CD4-positive, alpha-beta T cell treated with Interferon alpha-2 for 1 hour (primary cell): ENCODE measurements at places on chromosomes 16 and 17.

DNA sequence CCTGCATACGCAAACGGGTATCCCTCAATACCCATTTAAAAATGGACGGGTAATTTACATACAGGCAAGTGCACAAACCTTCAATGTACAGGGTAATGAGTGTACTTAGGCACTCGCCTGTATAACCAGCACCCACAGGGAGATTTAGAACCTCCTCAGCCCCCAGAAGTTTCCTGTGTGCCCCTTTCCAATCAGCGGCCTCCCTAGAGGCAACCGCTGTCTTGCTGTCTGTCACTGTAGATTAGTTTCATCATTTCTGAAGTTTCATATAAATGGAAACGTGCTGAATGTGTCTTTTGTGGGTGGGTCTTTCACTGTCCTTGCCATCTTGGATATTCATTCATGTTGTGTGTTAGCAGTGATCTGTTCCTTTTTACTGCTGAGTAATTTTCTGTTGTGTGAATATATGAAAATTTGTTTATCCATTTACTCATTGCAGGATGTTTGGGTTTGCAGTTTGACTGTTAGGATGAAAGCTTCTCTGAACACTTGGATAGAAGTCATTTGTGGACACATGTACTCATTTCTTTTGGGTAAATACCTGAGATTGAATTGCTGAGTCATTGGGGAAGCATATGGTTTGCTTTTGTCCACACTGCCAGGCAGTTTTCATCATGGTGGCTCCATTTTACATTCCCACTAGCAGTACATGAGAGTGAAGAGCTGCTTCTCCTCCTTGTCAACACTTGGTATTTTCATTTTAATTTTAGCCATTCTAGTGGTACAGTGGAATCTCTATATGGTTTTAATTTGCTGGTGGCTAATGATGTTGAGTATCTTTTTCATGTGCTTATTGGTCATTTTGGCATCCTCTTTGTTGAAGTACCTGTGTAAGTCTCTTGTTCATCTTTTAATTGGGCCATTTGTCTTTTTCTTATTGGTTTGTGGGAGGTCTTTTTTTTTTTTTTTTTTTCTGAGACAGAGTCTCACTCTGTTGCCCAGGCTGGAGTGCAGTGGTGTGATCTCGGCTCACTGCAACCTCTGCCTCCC lies 2.1 kb upstream of the ADCY7 start:
- DNase-seq, result no peak

DNA sequence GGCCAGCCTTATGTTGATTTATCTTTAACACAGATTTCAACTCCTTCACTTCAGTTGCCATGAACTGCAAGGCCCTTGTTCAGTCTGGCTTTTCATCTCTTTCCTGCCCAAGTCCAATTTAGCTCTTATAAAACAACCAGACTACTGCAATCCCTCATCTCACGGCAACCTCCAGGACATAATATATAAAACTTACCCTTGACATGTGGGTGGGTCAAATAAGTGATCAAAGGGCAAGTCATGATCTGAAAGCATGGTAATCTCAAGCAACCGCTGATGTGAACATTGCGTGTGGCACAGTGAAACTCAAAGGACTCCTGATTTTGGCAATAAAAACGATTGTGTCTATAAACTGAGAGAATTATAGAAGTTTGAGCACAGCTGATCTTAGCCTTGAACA lies 364.6 kb downstream of the CDH13 start:
- DNase-seq, result no peak

GRCh38 chr17:35698800-35699199 lies 32.6 kb upstream of the RASL10B start:
- DNase-seq, result no peak

GRCh38 chr17:49834118-49834743 lies 13.6 kb downstream of the TAC4 start:
- DNase-seq, result no peak

- no peak for DNase-seq
Measured at GRCh38 chr16:50457979-50458491, 89.2 kb upstream of the BRD7 start.

DNA sequence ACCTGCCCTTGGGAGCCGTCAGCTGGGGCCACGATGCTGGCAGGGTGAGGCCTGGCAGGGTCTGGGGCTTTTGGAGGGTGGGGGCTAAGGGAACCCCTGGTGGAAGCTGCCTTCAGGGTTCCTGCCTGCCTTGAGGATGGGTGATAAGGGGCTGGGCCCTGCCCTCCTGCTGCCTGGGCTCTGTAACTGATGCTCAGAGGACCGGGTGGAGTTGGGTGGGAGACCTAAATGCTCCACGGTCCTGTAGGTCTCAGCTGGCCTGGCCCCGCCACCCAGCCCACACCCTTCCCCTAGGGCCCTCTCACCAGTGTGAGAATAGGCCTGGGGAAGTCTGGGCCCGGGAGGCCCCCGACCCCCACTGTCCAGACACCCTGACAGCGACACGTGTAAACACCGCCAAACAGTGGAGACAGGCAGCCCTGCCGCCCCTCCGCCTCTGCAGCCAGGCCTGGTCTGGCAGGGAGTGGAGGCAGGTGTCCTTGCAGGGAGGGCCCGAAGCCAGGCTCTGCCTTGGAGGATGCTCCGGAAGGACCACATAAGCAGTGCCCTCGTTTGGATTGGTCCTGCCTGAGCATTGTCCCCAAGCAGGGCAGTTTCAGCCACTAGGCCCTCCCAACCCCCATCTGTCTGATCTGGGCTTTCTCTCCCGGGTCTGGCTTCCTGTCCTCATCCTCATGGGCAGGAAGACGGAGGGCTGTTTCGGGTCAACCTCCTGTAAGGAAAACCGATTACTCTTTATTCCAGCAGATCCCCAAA lies 6.5 kb upstream of the BAHCC1 start:
- no peak for DNase-seq

GRCh38 chr16:71917900-71918299 lies 22.6 kb downstream of the IST1 start:
- DNase-seq, result no peak

DNA sequence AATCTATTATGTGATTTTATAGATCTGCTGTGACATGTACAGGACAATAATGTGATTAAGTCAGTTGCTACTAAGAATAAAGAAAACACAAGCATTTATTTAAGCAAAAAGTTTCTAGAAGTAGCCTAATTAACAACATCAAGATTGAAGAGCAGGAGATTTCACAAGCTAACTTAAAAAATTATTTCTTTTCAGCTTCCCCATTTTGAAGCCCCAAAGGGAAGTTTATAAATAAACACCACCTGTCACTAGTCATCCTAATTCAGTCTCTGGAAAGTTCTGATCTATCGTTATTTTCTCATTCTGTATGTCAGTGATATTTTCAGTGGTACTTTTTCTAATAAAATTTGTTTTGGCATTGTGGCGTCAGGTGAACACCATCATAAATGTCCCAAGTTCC lies 8.3 kb downstream of the CAPNS2 start:
- no peak for DNase-seq

- DNase-seq, result no peak
Measured at GRCh38 chr16:73106329-73107034, 58.6 kb upstream of the ZFHX3 start.

DNA sequence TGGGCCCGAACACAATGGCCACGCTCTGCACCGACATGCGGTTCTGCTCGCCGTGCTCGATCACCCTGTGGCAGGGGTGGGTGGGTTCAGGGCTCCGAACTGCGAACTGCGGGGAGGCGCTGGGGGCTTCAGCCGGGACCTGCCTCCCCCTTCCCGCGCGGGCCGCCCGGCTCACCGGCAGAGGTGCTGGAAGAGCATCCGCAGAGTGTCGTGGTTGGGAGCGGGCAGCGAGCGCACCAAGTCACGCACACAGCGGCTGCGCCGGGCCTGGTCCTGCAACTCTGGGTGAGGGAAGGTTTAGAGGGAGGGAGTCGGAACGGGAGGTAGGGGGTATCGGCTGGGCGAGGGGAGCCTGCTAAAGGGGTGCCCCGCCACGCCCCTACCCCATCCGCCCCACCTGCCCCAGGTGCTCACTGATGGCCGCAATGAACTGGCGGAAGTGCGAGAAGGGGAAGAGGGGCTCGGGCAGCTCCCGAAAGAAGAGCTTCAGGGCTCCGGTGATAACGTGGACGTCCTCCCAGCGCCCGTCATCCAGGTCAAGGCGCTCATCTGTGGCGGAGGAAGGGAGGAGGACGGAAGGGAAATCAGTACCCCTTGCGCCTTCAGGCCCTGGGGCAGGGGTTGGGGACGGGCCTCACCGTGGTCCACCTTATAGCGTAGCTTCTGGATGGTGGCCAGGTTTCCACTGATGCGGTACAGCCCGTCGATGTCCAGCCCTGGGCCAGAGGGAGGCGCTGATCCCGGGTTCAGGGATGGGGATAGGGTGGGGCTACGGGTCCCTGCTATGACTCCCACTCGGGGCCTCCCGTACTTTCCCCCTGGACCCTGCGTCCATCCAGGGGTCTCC lies 36.9 kb downstream of the ARHGAP27 start:
- no peak for DNase-seq

DNA sequence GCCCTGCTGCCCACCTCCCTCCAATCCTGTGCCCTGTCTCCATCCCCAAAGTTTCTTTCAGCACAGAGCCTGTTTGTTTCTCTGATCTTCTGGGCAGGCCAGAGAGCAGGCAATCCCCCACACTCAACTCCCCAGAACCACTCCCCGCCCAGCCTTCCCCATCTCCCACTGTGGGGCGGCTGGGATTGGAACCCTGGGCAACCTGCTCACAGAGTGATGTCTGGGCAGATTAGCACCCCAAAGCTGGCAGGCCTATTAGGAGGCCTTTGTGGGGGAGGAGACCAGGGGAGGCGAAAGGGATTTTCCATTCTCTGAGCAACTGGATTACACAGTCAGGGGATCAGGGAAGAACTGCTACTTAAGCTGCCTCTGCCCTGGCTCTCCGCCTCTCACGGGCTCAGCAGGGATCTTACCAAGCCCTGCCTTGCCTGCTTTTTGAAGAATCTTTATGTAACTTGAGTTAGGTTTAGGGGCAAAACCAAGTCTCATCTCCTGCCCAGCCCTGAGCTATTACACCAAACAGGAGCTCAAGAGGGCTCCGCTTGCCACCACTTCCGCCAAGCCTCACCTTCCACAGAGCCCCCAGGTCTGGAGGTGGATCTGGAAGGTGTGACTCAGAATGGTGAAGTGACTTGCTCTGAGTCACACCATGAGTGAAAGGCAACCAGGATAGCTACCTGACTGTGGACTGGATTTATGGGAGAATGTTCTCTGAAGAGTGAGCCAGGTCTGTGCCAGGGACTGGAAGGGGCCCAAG lies 16.0 kb upstream of the LHX1 start:
- no peak for DNase-seq

DNA sequence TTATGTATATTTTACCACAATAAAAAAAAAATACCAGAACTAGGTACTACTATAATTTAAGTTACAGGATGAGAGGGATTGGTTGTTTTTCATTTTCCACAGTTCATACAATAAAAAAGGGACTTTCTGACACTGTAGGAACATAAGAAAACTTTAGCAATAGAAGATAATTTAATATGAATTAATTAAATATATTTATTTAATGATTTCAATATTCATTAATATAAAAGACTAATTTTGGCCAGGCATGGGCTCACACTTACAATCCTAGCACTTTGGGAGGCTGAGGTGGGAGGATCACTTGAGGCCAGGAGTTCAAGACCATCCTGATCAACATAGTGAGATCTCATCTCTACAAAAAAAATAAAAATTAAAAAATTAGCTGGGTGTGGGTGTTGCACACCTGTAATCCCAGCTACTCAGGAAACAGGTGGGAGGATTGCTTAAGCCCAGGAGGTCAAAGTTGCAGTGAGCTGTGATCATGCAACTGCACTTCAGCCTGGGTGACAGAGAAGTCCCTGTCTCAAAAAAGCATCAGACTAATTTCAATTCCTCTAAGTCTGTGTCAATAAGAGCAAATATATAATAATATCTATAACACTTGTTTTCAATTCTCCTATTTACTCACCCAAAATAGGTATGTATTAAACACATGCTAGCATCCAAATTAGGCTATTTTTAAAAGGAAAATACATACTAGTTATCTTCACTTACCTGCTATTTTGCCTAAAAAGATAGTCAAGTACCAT lies 79.6 kb downstream of the BRIP1 start:
- no peak for DNase-seq

DNA sequence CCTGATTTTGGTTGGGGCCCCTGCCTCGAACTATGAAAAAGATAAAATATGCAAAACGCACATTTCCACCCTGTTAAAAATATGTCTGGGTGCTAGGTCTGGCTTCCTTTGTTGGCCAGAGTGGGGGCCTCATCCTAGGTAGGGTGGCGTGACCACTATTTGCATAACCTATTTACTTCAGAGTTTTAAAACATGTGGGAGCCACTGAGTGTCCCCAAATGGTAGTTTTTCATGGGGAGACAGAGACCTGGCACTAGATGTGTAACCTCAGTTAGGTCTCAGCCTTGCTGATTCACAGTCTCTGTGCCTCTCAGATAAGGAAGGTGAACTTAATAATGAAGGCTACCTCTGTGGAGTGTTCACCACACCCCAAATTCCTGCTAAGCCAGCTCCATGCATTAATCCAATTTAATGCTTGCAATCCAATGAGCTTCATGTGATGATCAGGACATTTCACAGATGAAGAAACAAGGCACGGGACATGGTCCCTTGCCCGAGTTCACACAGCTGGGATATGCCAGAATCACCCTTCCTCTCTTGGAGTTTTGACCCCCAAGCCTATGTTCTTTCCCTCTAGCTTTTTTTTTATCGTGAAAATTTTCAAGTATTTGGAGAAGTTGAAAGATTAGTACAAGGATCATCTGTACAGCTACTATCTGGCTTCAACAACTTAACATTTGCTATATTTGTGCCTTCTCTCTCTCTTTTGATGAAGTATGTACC lies 103.4 kb downstream of the IRF8 start:
- DNase-seq, result no peak

GRCh38 chr17:15266325-15267125 lies 1.4 kb upstream of the PMP22 start:
- DNase-seq, result no peak

GRCh38 chr17:15180121-15180561 lies 85.0 kb downstream of the PMP22 start:
- DNase-seq, result no peak

GRCh38 chr16:50616386-50616785 lies 64.7 kb downstream of the SNX20 start:
- DNase-seq, result no peak

DNA sequence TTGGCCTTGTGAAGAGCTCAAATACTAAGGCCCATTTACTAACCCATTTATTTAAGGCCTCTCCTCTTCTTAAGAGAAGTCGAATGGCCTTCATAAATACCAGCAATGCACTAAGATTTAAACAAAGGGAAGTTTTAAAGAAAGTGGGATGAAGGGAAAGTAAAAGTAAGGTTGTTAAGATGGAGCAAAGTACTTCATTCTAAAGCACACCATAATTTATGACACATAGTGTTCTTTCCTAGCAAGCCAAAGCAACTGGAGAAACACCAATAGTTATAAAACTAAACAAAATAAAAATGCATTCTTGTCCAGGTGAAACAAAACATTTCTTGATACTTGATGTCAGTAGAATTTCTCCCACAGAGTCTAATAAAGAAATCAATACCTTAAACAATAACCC lies 27.9 kb downstream of the CDH11 start:
- no peak for DNase-seq

DNA sequence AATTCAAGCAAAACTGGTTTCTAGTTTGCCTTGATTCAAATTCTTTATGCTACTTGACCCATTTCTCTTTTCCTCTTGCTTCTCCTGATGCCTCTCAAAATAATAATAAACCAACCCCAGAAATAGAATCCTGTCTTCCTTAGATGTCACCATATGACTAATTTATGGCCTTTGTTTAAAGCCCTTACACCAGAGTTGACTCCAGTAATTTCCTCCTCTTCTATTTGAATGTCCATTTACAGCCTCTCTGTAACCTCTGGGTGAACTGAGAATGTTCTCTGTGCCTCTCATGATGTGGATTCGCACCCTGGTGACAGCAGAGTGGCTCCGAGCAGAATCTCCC lies 31.5 kb downstream of the ZFHX3 start:
- no peak for DNase-seq
